ENCODE measurements at places on chromosomes 1 and 21.

GRCh38 chr1:46489638-46490405 lies at the start of gene DMBX1:
Gene DMBX1, plus strand, starts transcription at chr1:46489836. Its CDS starts 17,175 bp downstream, at chr1:46507011.
- DNase-seq = peak; percentile 86

DNA sequence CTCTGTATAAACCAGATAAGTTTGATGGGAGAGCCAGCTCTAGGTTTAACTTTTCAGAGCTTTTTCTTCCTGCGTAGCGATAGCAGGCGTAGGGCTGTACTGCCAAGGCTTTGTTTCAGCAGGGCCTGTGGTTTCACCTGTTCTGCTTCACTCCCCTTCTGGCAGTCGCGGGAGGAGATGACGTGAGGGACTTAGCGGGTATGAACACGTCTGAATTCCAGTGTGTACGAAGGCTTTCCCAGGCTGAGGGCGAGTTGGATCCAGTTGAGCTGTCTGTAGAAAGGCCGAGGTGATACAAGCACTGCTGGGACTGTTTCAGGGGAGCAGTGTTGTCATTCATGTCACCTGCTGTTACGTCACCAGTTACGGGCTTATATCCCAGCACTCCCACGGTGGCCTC lies 21.2 kb downstream of the PEX14 start:
- no peak for DNase-seq

DNA sequence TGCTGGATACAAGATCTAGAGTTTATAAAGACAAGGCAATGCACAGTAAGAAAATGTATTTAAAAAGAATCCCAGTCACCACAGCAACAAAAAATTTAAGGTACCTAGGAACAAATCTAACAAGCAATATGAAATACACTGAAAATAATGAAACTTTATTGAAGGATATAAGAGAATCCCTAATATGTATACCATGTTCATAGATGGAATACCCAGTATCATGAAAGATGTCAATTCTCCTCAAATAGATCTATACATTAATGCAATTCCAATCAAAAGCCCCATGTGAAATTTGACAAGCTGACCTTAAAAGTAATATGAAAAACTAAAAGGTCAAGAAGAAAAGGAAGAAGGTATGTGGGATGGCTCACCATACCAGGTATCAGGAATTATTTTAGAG lies 109.2 kb downstream of the COQ8A start:
- no peak for DNase-seq

GRCh38 chr1:63698001-63698838 lies 75.6 kb upstream of the ROR1 start:
- no peak for DNase-seq

GRCh38 chr21:36388835-36389234 lies 3.6 kb downstream of the CHAF1B start:
- DNase-seq = peak; percentile 49

DNA sequence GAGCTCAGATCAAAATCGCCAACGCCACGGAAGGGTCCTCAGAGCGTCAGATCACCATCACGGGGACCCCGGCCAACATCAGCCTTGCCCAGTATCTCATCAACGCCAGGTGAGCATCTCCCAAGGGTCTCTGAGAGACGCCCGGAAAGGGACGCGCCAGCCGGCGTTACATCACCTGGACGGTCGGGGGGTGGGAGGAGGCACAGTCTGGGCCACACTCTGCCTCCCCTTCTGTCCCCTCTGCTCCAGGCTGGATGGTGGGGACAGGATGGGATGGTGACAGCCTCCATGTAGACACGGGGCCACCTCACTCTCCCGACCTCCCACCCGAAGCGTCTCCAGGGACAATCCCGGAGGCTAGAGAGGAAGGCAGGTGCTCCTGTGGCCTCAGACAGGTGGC lies 41.5 kb upstream of the COL6A1 start:
- DNase-seq = peak; percentile 16

- DNase-seq = no peak
Observed at GRCh38 chr1:116777831-116778830, 23.9 kb downstream of the CD2 start.

GRCh38 chr1:242847390-242847993 lies 323.0 kb upstream of the PLD5 start:
- DNase-seq = no peak

Data from SK-N-SH (cell line).